T-cell (primary cell): ENCODE measurements at places on chromosomes 7 and 10.

DNA sequence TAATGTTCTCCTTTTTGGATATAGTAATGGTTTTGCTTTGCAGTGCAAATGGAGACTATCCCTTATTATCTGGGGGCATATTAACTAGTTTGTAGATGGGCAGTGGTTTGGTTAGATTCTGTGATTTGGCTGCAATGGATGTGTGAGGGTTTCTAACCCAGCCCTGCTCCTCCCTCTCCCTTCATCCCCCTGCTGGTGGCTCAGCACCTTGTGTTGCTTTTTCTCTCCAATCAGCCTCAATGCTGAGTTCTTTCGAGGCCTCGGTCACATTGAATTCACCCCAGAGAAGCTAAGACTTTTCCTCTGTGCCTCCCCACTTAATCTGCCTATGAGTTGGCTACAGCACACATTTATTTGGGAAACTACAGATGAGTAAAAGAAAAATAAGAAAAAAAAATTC lies 120.0 kb downstream of the MALRD1 start:
- no peak for DNase-seq

- no peak for DNase-seq
Measured at GRCh38 chr10:62806251-62806650, 1.7 kb downstream of the ADO start.

- no peak for DNase-seq
Measured at GRCh38 chr7:94284104-94284503, 110.6 kb upstream of the COL1A2 start.

- DNase-seq, result no peak
Measured at GRCh38 chr10:32049113-32049512, 7.1 kb downstream of the KIF5B start.

DNA sequence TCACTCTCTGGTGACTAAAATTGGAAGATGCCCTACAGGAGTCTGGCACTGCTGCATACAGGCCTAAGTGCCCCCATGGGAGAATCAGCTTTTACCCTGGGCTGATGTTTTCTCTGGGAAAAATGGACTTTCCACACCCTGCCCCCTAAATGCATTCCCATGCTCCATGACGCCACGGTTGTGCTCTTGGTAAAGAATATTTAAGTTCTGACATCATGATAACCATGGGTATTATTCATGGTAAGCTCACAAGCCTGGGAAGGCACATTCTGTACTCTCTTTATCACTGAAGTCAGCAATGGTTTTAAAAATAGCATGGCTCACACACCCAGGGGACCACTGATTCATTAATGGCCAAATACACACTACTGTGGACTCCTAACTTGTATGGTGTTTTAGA lies 43.4 kb downstream of the HIPK2 start:
- no peak for DNase-seq

DNA sequence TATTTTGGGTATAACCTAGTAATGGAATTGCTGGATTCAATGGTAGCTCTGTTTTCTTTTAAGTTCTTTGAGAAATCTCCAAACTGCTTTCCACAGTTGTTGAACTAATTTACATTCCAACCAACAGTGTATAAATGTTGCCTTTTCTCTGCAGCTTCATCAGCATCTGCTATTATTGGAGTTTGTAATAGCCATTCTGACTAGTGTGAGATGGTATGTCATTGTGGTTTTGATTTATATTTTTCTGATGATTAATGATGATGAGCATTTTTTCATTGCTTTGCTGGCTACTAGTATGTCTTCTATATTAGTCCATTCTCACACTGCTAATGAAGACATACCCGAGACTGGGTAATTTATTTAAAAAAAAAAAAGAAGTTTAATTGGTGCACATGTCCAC lies 248.6 kb upstream of the MAGI2 start:
- no peak for DNase-seq

DNA sequence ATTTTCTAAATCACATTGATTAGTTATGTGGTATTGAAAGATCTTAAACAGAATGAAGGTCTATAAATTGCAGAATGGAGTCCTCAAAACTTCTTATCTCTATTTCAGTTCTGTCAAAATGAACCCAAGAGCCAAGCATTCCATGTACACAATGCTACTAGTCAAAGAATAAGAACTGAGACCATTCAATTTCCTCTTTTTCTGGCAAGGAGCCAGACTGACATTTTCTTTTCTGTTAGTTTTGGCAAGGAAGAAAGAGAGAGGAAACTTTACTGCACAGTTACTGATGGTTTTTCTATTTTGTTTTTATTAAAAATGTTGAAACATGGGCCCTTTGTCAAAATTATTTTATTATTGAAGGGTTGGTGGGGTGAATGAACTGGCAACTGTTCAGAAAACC lies 181.8 kb upstream of the FERD3L start:
- DNase-seq, result no peak

- DNase-seq, result no peak
Measured at GRCh38 chr7:38396852-38397251, 123.4 kb upstream of the TARP start.
